ENCODE measurements at places on chromosomes 4 and X.

DNA sequence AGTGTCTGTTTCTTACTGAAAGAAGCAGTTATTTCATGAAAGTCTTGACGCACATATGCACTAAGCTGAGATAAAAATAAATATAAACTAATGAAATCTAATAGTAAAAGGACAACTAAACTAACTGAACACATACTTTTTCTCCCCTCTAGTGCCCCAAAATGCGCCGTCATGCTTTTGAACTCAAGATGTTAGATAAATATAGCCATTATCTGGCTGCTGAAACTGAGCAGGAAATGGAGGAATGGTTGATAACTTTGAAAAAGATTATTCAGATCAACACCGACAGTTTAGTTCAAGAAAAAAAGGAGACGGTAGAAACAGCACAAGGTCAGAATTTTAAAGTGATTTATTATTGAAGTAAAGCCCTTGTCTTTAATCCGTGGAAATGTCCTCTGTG lies 70.2 kb downstream of the DOCK11 start:
- DNase-seq = no peak

DNA sequence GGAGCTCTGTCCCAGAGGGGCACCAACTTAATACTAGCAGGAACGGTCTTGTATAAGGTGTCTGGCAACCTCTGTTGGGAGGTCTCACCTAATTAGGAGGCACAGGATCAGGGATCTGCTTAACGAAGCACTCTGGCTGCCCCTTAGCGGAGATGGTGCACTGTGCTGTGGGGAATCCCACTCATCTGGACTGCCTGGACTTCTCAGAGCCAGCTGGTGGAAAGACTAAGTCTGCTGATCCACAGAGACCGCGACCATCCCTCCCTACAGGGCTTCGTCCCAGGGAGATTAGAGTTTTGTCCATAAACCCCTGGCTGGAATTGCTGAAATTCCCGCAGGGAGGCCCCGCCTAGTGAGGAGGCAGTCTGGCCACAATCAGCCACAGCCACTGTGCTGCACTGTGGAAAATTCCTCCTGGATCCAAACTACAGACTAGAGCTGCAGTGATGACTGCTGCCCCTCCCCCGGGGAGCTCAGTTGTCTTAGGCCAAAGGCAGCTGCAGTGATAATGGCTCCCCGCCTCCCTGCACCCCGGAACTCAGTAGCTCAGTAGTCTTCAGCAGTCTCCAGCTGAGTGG lies 22.0 kb upstream of the ZCCHC4 start:
- no peak for DNase-seq

GRCh38 chr4:187782286-187782824 lies 213.2 kb upstream of the ZFP42 start:
- DNase-seq = no peak

GRCh38 chr4:85409251-85409650 lies 65.7 kb upstream of the ARHGAP24 start:
- DNase-seq = no peak

DNA sequence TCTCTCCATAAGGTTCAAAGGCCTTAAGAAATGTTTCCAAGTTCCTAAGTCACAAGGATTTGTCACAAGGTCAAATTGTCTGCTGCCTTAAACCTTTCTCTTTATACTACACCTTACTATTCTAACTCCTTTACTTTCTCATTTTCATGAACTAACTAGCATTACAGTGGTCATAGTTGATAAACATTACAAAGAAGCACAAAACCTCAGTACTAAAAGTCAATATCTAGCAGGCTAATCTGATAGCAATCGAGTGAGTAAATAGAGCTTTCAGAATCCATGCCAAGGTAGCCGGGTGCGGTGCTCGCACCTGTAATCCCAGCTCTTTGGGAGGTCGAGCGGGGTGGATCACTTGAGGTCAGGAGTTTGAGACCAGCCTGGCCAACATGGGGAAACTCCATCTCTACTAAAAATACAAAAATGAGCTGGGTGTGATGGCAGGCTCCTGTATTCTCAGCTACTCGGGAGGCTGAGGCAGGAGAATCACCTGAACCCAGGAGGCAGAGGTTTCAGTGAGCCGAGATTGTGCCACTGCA lies 510.0 kb downstream of the GBA3 start:
- no peak for DNase-seq

DNA sequence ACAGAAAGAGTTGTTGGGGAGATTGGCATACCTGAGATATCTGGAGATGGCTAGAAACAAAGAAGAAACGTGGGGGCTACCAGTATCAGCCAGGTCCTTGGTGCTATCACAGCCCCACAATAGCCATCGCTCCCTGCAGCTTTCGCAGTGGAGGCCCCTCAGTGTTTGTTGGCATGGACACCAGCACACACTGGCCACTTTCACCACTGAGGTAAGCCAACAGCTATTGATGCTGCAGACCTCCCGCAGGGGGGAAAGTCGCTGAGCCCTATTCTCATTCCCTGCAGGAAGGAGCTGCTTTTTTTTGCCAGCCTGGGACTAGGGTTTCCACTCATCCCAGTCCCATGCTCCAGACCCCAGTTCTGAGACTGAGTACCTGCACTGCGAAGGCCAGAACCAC lies 879.2 kb upstream of the IGFBP7 start:
- DNase-seq = no peak

GRCh38 chrX:118350221-118350620 lies 4.3 kb downstream of the WDR44 start:
- DNase-seq = peak; percentile 7

- no peak for DNase-seq
These were observed 379.9 kb downstream of the TRAM1L1 start for GRCh38 chr4:116705466-116705865.

GRCh38 chr4:83536362-83537272 lies 709 bp downstream of the GPAT3 start:
- peak; percentile 4 for DNase-seq

DNA sequence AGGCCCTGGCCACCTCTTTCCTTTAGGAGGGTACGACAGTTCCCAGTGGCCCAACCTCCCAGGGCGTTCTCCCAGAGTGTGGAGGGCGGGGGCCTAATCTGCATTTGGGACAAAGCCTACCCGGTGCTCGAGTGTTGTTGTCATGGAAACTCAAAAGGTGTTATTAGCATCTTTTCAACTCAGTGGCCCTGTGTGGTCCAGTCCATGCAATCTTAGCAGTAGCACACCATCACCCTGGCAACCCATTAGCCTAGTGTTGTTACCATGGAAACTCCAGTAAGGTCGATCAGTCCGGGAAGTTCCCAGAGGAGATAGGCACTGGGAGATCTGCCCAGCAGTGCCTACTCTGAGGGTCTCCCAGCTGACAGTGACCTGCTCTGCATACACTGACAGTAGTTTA lies 20.2 kb downstream of the APLN start:
- no peak for DNase-seq

DNA sequence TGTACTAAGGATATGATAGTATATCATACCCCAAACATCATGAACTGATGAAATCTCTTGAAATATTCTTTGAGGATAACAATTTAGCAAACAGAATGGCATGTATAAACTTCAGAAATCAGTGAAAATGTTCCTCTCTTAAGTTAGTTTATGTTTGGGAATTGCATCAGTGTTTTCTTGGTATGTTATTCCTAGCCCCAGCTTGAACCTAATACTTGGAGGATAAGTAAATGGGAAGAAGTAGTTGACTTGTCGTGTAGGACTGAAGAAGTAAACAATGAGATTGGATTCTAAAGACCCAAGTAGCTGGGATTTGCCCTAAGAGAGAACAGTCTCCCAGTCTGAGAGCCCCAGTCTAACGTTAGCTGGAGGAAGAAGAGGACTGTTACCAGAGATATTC lies 355.7 kb downstream of the GALNTL6 start:
- DNase-seq = no peak

- no peak for DNase-seq
These were observed 81.7 kb downstream of the EGF start for GRCh38 chr4:109994415-109994827.

DNA sequence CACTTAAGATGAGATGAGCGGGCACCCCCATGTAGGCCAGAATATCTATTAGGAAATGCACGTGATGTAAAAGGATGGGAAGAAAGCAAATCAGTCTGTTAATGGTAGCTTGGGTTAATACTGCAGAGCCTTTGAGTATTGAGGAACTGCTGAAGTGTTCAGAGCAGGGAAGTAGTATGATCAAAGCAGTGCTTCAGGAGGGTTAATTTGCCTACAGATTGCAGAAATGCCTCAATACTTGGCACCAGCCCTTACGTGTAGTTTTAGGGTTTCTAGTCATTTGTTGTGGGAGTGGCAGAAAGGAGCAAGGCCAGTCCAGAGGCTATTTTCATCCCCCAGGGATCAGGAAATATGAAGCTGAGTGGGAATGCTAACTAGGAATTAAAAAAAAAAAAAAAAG lies 19.7 kb downstream of the ZFX start:
- DNase-seq = no peak
